Psoas muscle (tissue), 8 donors: ENCODE measurements at places on chromosomes 16 and 17. TPM values are rescaled to one million over a fixed set of nuclear protein-coding genes. Genes with fewer than 3 reads are reported as not detected.

CFAP97D1 gene
- not detected for total RNA-seq

- DNase-seq: no peak
Observed at GRCh38 chr16:24694931-24695330, 34.5 kb upstream of the TNRC6A start.

CD300H gene
- not detected for total RNA-seq

DNA sequence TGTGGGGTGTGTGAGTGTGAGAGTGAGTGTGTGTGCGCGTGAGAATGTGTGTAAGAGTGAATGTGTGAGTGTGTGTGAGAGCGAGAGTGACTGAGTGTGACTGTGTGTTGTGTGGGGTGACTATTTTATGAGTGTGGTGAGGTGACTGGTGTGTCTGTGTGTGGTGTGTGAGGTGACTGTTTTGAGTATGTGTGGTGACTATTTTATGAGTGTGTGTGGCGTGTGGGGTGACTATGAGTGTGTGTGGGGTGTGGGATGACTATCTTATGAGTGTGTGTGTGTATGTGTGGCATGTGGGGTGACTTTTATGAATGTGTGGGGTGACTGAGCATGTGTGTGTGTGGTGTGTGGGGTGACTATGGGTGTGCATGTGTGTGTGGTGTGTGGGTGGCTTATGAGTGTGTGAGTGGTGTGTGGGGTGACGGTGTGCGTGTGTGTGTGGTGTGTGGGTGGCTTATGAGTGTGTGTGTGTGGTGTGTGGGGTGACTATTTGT is 152.9 kb upstream of the PLCG2 start:
- no peak for DNase-seq

GP1BA gene
- not detected for total RNA-seq

DNA sequence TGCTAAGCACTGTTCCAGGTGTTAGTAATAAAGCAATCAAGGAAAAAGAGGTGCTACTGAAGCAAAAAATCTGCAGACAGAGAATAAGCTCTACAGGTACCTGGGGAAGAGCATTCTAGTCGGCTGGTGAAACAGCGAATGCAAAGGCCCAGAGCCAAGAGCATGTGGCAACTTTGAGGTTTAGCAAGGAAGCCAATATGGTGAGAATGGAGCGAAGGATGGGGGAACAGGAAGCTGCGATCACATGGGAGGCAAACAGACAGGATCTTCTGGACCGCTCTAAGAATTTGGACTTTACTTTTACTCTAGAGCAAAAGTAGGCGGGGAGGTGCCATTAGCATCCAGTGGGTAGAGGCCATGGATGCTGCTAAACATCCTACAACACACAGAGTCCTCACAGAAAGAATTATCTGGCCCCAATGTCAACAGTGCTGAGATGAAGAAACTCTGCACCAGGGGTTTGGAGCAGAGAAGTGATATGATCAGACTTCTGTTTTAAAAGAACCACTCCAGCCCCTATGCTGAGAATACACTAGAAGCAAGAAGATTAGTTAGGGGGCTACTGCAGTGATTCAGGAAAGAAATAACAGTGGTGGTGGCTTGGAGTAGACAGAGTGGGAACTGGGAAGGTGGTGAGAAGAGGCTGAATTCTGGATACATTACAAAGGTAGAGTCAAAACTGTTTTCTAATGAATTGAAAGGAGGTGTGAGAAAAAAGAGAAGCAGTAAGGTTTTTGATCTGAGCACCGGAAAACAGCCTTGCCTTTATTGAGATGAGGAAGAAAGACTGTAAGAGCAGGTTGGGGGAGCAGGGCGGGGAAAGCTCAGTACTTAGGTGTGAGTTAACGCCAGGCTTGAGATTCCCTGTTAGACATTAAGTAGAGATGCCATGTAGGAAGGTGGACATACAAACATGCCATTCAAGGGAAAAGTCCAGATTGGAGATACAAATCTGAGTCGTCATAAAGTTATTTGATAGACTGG is 11.0 kb downstream of the EFTUD2 start:
- no peak for DNase-seq

GRCh38 chr16:74140557-74140956 is 156.1 kb upstream of the PSMD7 start:
- DNase-seq: no peak

DNA sequence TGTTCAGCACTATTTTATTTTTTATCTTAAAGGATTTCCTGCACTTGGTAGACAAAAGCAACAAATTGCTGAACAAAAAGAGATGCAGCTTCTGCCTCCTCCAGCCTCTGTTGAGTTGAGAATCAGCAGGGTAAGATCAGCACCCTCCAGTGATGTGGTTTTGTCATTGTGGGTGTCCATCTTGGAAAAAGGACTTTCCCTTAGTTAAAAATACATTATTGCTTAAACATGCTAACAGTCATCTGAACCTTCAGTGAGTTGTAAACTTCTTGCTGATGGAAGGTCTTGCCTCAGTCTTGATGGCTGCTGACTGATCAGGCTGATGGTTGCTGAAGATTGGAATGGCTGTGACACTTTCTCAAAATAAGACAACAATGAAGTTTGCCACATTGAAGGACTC is 101.2 kb downstream of the PHKB start:
- no peak for DNase-seq

GPRC5C gene
- total RNA-seq: 114 TPM

DNA sequence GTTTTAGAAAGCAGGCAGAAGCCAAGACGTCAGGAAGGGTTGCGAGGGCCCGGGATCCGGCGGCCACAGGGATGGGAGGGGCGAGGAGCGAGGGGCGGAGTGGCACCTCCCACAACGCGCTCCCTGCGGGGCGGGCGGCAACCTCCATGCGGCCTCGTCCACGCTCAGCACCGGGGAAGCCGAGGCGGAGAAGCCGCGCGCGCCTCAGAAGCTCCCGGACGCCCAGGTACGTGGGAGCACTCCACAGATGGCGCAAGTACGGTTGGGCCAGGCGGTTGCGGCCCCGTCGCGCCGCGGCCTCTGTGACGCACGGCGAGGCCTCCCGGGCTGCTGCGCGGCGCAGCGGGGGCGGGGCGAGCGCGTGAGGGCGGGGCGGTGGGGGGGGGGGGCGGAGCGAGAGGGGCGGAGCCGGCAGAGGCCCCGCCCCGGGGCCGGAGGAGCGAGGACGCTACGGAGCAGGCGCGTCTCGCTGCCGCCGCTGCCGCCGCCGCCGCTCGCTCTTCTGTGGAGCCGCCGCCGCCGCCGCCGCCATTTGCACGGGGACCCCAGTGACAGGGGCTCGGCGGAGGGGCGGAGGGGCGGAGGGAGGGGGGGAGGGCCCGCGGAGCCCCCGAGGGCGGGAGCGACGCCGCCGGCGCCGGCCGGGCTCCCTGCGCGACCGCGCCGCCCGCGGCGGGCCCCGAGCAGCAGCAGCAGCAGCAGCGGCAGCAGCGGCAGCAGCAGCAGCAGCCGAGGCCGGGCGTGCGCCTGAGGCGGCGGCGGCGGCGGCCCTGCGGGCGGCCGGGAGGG is at the start of gene TENT4B:
TSS of gene TENT4B (plus strand) at position 500 of the 789 bp plus-strand sequence. CDS start 316 bp downstream, outside the sequence.
- peak; percentile 89 for DNase-seq
